ENCODE measurements at places on chromosomes 11 and 22. TPM values are rescaled to one million over a fixed set of nuclear protein-coding genes. Genes with fewer than 3 reads are reported as not detected.
A peak's percentile ranks its signal among the peaks of the same experiment; 100 is the strongest.

GRCh38 chr11:75582895-75583717 lies 21.1 kb downstream of the SERPINH1 start:
- H3K27ac ChIP-seq: peak overlapping the region; percentile 86
- no peaks in the 10 kb centered on the region for H3K36me3 ChIP-seq

DNA sequence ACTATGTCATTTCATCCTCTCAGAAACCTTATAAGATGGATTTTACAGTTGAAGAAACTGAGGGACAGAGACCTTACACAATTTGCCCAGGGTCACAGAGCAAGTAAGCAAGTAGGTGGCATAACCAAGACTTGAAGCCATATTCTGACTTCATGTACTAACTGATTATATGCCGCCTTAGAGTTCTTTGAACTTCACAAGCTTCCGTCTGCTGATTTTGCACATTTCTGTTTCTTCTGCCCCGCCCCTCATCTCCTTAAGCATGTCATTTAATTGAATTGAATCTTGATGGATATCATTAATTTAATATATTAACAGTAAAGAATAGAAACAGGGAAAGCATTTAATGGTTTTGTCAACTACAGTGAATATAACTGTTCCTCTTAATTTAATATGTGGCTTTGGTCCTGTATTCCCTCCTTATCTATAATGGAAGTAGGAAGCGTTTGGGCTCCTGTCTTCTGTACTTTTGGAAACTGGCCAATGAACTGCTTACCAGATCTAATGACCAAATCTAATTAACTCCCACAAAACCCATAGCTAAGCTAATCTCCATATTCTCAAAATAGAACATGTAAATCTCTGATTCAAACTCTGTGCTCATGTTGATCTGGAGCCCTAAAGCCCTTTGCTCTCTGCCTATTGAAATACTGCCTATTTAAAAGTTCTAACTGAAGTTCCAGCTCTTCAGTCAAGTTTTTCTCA lies 30.4 kb downstream of the SIK2 start:
- no peak overlapping the region for H3K27ac ChIP-seq
- no peak overlapping the region for H3K4me3 ChIP-seq
- no peaks in the 10 kb centered on the region for H3K27me3 ChIP-seq

GRCh38 chr11:31817054-31817620 lies 6.0 kb upstream of the PAX6 start:
- H3K4me3 ChIP-seq: no peak overlapping the region
- peaks cover 14% of the 10 kb centered on the region for H3K27me3 ChIP-seq
- H3K27ac ChIP-seq: no peak overlapping the region
- DNase-seq: no peak
- H3K4me1 ChIP-seq: peaks cover 8% of the 10 kb centered on the region
- H3K36me3 ChIP-seq: no peaks in the 10 kb centered on the region

The OR4D5 gene
- total RNA-seq: not detected

Data from ovary (tissue), 10 donors.